ENCODE measurements at places on chromosomes 13 and 19.

DNA sequence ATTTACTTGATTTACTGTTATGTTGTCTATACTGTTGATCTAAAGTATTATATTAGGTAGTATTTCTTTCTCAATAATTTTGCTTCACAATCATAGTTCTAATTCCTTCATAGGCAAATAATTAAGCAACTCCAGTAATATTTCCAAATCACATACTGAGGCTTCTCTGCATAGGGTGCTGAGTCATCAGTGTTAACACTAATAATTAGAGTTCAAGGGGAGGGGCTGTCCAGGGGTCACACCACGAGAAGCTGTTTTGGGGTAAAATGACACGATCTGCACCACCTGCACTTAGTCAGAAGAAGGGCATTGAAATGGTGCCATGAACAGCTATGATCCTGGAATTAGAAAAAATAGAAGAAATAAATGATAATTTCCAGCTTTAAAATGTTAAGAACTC lies 1230.9 kb upstream of the SLC10A2 start:
- no peak for DNase-seq

- DNase-seq: no peak
Measured at GRCh38 chr13:49064476-49064875, 88.8 kb downstream of the FNDC3A start.

GRCh38 chr13:94657167-94657566 lies 55.2 kb downstream of the SOX21 start:
- no peak for DNase-seq

GRCh38 chr13:90675129-90675528 lies 672.4 kb upstream of the MIR17HG start:
- DNase-seq: no peak

DNA sequence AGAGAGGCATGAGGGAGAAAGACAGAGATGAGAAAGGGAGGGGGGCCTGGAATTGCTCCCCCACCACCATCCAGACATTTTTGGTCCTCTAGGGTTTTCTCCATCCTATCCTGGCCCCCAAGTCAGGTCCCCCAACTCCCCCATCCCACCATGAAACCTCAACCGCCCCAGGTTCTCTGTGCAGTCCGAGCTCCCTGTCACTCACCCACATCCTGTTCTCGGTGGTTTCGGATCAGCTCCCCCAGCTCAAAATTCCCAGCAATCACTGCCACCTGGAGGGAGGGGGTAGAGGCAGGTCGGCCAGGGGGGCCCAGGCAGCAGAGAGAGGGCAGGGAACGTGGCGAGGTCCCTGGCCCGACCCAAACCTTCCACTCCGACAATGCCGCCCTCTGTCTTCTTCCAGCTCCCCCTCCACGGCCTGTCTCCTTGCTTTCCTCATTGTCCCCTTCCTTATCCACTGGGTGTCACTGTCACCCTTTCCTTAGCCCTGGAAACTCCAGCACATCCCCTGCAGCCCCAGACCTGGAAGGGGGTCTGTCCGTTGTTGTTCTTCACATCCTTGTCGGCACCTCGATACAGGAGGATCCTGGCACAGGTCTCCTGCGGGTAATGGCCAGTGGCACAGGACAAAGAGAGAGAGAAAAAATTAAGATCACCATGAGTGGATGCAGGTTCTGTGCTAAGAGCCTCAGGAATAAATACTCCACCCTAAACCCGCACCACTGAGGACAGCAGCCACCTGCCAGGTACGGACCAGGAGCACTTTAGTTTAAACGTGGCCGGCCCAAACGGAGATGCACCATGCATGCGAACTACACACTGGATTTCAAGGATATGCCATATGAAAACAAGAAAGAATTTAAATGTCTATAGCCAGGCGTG lies 15.4 kb downstream of the SHANK1 start:
- DNase-seq: no peak

- DNase-seq: no peak
Measured at GRCh38 chr19:13882836-13883235, 5.9 kb downstream of the NANOS3 start.

- no peak for DNase-seq
Measured at GRCh38 chr13:27006519-27007161, 165.0 kb downstream of the USP12 start.

DNA sequence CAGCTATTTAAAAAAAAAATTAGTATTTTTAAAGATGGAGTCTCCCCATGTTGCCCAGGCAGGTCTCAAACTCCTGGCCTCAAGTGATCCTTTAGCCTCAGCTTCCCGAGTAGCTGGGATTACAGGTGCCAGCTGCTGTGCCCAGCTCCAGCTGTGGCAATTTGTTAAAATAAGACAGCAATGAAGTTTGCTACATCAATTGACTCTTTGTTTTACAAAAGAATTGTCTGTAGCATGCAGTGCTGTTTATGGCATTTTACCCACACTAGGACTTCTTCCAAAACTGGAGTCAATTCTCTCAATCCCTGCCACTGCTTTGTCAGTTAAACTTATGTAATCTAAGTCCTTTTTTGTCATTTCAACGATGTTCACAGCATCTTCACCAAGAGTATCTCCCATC lies 49.3 kb downstream of the NDFIP2 start:
- no peak for DNase-seq

DNA sequence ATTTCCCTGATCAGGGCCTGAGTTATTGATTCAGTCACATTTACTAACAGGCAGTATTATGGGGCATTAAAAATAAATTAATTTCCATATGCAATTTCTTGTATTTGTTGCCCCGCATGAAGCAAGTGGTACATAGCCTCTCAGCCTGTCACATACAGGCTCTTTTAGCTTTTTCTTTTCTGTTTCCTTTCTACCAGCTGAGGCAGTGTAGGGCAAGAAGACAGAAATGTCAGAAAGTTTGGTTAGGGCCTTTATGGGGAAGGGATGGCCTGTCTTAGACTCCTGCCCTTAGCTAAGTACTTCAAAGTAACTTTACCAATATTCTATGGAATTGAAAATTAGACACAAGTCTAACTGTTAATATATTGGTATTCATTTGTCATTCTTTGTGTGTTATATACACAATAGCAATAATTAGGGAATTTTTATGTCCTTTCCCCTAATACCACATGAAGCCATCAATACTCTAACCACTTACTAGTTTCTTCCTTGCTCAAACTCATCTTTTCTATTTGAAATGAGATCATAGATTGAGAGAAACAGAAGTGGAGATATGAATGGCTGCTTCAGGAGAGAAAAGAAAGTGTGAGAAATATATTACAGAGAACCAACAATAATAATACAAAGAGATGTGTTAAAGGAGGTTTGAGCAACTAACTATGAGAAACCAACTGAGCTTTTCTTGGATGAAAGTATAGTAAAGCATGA lies 669.6 kb downstream of the PCDH17 start:
- no peak for DNase-seq

DNA sequence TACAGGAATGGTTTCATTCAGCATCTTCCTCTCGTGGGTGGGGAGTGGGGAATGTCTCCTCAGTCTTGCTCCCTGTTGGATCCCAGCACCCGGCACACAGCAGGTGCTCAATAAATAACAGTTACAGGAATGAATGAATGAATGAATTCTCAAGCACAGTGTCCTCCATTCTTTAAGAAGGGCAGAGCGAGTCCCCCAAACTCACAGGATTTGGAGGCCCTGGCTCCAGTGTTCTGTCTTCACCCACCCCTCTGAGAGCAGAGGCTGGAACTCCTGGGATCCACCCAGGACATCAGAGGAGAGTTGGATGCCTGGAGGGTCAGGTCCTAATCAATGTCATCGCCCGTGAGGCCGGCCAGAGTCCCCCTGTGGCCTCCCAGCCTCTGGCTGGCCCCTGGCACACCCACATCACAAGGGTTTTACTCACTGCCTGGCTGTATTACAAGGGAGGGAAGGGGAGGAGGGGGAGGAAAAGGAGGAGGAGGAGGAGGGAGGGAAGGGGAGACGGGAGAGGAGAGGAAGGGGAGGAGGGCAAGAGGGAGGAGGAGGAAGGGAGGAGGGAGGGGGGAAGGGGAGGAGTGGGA lies 8.7 kb upstream of the CREB3L3 start:
- no peak for DNase-seq

DNA sequence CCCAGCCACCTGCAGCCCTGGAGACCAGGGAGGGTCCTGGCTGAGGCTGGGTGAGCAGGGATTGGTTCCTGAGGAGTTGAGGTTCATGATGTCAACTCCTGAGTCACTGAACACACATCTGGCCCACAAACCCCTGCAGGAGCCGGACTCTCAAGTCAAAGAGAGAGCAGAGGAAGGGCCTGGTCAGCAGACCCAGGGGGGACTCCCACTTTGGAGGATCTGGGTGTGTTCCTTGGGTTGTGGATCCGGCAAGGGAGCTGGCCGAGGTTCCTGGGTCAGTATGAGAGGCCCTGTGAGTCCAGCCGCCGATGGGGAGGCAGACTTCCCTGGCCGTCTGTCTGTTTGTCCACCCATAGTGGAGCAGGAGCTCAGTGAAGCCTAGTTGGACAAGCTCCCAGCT lies 4.0 kb downstream of the SLC7A10 start:
- DNase-seq: no peak

GRCh38 chr19:19737559-19738332 lies 4.8 kb upstream of the ZNF14 start:
- no peak for DNase-seq

GRCh38 chr13:93466502-93467036 lies 240.0 kb downstream of the GPC6 start:
- no peak for DNase-seq

- DNase-seq: no peak
Measured at GRCh38 chr19:4390567-4391305, 9.6 kb downstream of the SH3GL1 start.

- peak; percentile 77 for DNase-seq
Measured at GRCh38 chr19:46728693-46729339, 11.9 kb upstream of the PRKD2 start.

GRCh38 chr19:374183-374885 lies 29.7 kb upstream of the MIER2 start:
- no peak for DNase-seq

DNA sequence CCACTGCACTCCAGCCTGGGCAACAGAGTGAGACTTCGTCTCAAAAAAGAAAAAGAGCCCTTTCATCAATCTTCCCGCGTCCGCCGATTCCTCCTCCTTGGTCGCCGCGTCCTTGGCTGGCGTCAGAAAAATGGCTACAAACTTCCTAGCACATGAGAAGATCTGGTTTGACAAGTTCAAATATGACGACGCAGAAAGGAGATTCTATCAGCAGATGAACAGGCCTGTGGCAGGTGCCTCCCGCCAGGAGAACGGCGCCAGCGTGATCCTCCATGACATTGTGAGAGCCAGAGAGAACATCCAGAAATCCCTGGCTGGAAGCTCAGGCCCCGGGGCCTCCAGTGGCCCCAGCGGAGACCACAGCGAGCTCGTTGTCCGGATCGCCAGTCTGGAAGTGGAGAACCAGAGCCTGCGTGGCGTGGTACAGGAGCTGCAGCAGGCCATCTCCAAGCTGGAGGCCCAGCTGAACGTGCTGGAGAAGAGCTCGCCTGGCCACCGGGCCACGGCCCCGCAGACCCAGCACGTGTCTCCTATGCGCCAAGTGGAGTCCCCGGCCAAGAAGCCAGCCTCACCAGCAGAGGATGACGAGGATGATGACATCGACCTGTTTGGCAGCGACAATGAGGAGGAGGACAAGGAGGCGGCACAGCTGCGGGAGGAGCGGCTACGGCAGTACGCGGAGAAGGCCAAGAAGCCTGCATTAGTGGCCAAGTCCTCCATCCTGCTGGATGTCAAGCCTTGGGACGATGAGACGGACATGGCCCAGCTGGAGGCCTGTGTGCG lies 2.1 kb upstream of the MISP3 start:
- DNase-seq: no peak

DNA sequence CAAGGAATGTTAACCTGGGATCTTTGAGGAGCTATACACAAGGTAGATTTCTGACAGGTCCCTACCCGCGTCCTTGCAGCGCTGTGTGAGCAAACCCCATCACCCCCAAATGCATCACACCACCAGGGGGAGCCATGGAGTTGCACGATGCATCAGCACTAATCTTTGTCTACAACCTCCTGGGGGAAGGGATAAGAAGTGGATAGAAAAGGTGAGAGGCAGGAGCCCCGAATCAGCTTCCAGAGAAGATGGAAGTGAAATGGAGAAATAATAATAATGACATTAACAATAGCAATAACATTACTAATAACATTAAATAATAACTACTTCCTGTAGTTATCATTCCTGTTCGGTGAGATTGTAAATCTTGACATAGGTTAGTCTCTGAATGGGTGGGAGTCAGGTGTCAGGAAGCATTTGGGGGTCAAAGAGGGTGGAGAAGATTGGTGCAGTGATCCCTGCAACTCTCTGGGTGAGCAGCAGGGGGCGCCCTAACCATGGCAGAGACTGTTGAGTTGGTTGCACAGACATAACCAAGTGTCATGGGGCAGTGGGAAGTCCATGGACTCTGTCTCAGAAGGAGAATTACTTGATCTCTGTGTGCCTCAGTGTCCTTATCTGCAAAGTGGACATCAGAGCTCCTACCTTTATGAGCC lies 16.5 kb downstream of the SIGLEC7 start:
- peak; percentile 77 for DNase-seq

DNA sequence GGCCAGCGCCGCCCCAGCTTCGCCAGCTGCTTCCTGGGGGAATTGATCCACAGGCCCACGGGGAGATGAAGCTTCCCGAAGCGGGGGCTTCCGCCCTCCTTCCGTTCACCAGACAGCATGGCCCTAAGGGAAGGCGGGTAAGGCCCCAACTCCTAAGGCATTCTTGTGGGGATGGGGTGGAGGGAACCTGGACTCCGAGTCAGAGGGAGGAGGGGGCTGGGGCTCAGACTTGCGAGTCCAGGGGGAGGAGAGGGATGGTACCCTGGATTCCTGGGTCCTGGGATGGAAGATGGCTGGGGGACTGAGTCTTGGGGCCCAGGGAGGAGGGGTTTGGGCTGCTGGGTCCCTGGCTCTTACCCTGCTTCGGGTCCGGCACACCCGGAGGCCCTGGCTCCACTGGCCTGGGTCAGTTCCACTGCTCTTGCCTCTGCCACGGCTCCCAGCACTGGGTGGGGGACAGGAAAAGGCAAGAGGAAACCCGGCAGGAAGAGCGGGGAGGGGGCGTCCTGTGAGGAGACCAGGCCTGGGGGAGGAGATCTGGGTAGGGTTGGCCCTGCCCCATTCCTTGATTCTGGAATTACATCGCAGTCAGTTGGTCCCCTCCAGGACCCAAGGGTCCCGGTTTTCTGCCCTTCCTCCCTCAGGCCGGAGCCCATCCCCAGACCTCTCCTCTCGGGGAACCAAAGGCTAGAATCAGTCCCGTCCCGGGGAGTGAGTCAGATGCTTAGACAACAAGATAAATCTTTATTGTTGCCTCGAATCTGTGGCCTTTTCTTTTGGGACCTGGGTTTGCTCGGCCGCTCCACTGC lies at the start of gene RASIP1:
Gene RASIP1 (minus strand): TSS at position 447 of the 809 bp plus-strand sequence. CDS start 328 bp downstream, at position 119.
- DNase-seq: no peak

GRCh38 chr13:110503037-110503901 lies 58.3 kb downstream of the RAB20 start:
- no peak for DNase-seq

- no peak for DNase-seq
Measured at GRCh38 chr13:44012910-44013757, 133.4 kb downstream of the LACC1 start.

- no peak for DNase-seq
Measured at GRCh38 chr19:31639306-31639705, 290.1 kb upstream of the TSHZ3 start.

DNA sequence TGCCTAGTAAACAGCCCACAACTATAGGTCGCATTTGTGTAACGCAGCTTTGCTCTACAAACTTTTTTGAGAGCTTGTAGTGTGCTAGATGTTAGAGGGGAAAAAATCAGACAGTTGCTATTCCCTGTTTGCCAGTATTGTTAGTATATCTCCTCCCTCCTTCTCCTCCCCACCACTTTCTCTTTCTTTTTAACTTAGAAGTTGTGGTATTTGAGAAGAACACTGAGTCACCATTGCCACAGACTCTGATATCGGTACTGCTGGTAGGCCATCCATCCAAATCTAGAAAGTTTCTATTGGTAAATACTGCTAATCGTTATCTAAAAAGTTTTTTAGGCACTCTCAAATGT lies 666 bp downstream of the POMP start:
- peak; percentile 24 for DNase-seq
